Neuronal stem cell (in vitro differentiated cells): ENCODE measurements at places on chromosomes 2 and 18.

DNA sequence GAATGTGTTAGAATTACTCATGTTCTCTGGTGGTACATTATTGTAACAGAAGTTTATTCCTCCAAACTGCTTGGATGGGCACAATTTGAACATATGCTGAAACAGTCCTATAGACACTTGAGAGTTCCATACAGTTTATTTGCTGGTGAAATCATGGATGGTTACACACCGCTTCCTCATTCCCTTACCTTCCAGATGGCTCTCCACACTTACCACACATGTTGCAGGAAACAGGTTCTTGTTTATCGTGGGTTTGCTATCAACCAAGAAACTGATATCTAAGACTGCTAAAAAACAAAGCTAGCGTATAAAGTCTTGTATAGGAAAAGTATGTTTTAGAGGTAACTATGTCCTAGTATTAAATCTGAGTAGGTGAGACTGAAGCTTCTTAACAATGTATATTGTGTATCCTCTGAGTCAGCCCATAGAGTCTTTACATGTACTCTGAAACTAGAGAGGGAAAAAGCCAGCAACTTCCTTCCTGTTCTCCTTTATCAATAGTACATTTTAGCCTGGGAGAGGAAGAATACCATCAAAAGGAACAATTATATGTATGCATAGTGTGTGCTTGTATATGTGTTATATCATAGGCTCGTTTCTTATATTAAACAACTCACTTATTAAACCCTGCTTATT, 313.1 kb downstream of the PLCL1 start:
- DNase-seq, result no peak

DNA sequence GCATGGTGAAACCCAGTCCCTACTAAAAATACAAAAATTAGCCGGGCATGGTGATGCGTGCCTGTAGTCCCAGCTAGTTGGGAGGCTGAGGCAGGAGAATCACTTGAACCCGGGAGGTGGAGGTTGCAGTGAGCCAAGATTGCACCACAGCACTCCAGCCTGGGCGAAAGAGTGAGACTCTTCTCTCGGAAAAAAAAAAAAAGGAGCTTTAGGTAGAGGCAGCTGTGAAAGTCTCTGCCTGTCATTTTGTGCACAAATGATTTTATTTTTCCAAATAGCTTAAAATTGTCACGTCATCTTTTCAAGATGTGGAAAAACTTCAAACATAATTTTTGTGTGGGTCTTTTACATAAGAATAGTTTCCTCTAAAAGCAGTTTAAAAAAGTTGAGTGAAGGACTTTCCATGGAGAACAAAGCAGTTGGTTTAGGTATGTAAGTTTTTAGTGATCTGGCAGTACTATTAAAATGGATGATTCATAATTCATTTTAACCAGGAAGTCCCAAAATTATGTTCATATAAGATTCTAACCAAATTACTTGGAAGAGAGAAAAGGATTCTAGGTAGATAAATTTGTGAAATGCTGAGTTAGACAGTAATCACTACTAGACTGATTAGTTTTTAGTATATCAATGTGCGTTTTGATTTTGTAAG, 11.5 kb downstream of the CCNYL1 start:
- DNase-seq, result no peak

DNA sequence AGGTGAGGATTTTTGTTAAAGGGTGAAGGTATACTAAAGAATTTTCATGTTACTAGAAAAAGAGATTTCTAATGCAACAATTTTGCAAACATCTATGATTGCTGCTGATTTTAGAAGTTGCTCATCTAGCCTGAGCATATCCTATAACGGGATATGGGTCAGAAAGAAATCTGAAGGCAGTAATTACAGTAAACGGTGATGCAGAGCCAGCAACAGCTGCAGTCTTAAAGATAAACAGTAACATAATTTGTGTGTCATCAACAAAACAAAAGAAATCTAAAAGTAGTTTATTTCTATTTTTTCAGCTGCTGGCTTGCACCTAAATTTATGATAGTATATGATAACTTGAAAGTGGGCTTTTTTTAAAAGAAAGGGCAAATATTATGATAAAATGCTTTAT, 215.7 kb downstream of the SLC4A10 start:
- DNase-seq, result no peak

DNA sequence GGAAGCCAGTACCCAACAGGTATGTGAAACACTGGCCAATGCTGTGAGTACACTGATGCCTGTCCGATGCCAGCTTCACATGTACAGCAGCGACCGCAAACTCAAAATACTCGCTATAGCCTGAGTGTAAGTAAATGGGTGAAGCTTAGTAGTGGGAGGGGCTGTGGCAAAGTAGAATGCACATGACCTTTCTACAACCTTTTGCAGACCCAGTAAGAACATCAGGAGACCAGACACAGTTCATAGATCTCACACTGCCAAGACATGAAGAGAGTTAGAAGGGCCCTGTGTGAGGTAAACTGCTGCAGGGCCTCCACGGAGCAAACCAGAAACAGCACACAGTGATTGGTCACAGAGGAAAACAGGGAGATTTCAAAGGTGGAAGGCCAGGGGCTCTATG, 9.1 kb upstream of the UBXN4 start:
- DNase-seq, result no peak

GRCh38 chr18:37403100-37403781, 162.4 kb downstream of the CELF4 start:
- DNase-seq, result no peak

DNA sequence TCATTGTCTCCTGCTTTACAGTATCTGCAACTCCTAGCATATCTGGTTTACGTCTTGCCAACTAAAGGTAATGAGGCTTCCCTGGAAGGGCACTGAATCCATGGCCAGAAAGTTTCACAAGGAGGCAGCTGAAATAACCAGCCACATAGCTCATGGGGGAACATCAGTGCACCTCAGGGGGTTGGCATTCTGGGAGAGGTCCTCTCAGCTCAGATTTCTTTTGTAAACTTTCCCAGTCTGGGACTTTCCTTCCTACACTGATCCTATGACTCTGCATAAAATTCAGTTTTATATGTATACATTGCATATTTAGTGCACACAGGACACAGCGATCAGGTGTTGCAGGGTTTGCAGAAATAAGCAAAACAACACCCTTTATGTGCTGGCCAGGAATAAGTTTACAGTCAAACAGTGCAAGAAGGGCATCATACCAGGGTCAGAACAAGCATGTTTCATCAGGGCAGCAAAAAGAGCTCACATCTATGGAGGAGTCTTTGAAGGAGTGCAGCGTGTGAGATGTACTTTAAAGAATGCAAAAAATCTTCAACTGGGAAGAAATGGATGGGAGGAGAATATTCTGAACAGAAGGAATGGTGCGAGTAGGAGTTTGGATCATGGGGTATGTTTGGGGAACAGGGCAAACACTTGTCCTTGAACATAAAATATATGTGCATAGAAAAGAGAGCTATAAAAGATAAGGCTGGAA, 240.6 kb upstream of the RAB12 start:
- no peak for DNase-seq

GRCh38 chr2:2528846-2529245, 197.8 kb upstream of the MYT1L start:
- no peak for DNase-seq

- no peak for DNase-seq
These were observed 22.9 kb downstream of the ITGAV start for GRCh38 chr2:186612555-186613440.

- no peak for DNase-seq
These were observed 116.7 kb downstream of the LPIN1 start for GRCh38 chr2:11863103-11863502.

- no peak for DNase-seq
These were observed 2.5 kb downstream of the CRIM1 start for GRCh38 chr2:36357847-36358659.
